ENCODE measurements at places on chromosomes 13 and 19.

DNA sequence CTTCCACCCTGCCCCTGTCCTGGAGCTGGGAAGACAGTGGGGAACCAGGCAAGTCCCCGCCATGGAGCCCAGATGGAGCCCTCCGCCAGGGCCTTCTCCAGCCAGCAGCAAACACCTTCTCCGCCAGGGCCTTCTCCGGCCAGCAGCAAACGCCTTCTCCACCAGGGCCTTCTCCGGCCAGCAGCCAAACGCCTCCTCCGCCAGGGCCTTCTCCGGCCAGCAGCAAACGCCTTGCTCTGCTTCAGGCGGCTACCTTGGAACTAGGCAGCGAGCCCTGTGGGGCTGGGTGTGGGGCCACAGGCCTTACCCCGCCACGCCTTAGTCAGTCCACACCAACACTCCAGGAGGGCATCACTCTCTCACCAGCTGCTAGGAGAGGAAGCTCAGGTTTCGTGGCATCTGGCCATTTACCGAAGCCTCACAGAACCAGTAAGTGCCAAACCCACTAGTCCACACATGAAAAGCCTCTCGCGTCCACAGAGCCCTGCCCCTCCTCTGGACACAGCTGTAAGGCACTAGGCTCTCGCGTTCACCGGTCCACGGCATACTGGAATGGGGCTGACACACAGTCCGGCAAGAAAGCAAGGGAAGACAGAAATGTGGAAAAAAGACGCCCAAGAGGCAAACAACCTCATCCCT, 41.0 kb downstream of the MLLT1 start:
- no peak for DNase-seq

- no peak for DNase-seq
These were observed 12.9 kb upstream of the ZNF470 start for GRCh38 chr19:56554272-56554869.

- DNase-seq = no peak
These were observed 87.1 kb downstream of the PTPRS start for GRCh38 chr19:5253406-5254110.

- DNase-seq = no peak
These were observed 62.9 kb downstream of the NDFIP2 start for GRCh38 chr13:79543883-79544282.

DNA sequence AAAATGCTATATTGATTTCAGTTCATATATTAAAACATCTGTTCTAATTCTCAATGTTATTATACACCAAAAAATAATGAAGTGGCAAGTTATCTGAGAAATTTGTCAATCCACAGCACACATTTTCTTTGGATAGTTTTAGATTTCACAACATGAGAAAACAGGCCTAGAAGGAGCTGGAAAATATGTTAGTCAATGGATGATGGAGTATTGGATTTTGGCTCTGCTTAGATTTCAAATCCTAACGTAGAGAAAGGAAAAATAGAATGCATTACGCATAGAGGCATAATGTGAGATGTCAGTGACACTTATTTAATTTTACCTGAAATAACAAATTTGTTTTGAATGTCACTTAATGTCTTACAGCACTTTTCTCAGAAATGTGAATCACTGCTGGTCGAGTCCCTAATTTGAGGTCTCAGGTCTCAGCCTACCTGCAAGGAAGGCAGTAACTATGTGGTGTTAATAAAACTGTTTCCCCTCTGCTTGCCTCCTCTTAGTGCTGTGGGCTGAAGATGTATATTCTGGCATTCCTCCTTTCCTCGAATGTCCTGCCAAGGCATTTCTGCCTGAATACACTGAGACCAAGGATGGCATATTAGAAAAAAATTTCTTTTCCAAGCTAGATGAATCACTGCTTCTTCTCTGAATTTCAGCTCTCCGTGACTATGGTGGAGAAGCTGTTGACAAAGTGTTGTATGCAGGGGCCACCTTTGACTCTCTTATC, 232.4 kb downstream of the POSTN start:
- DNase-seq = no peak
